ENCODE measurements at places on chromosomes 12 and 14.
A peak's percentile ranks its signal among the peaks of the same experiment; 100 is the strongest.

- DNase-seq: no peak
Measured at GRCh38 chr12:1913377-1914113, 4.9 kb downstream of the CACNA2D4 start.

DNA sequence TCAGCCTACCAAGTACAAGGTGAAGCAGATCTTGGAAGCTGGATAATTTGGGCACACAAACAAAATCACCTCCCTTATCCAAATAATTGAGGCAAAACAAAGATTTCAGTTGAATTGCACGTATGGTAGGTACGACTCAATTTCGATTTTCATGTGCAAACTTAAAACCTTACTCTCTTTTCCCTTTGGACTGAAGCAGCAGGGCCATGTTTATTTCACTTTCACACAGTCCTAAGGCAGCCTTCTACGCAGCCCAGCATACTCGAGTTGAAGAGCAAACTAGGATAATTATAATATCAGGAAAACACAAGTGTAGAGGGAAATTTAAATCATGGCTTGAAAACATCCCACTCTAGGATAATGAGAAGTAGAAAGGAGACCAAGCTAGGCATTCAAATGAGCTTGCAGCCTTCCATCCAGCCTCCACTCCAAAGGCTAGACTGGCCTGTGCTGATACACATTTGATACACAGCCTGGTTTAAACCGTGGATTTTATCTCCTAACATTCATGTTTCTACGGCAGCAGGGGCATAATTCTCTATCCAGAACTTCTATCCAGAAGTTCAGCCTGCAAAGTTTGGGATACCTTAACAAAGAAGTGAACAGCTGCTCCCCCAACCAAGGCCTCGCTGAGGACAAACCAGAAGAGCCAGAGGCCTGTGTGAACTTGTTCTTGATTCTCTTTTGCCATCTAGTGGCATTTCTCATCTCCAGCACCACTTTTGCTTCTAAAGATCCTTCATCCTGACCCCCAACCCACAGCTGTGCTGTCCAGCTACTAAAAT lies 2.4 kb upstream of the RNASE7 start:
- DNase-seq: no peak

GRCh38 chr12:55695349-55695748 lies 12.4 kb downstream of the ITGA7 start:
- DNase-seq: no peak

DNA sequence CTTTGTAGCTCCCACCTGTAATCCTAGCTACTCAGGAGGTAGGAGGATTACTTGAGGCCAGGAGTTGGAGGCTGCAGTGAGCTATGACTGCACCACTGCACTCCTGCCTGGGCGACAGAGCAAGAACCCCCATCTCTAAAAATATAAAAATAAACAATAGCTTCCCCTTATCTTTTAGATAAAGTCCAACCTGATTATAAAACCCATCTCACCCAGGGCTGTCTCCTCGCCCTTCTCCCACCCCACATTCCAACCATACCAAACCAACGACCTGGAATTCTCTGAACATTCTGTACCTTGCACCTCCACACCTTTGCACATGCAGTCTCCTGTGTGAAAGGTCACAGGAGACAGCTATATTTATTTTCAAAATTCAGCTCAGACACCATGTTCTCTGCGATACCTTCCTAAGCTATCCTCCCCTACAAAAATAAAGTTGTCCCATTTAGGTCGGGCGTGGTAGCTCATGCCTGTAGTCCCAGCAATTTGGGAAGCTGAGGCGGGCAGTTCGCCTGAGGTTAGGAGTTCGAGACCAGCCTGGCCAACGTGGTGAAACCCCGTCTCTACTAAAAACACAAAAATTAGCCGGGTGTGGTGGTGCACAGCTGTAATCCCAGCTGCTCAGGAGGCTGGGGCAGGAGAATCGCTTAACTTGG lies 7.7 kb downstream of the SLC7A7 start:
- DNase-seq: no peak

DNA sequence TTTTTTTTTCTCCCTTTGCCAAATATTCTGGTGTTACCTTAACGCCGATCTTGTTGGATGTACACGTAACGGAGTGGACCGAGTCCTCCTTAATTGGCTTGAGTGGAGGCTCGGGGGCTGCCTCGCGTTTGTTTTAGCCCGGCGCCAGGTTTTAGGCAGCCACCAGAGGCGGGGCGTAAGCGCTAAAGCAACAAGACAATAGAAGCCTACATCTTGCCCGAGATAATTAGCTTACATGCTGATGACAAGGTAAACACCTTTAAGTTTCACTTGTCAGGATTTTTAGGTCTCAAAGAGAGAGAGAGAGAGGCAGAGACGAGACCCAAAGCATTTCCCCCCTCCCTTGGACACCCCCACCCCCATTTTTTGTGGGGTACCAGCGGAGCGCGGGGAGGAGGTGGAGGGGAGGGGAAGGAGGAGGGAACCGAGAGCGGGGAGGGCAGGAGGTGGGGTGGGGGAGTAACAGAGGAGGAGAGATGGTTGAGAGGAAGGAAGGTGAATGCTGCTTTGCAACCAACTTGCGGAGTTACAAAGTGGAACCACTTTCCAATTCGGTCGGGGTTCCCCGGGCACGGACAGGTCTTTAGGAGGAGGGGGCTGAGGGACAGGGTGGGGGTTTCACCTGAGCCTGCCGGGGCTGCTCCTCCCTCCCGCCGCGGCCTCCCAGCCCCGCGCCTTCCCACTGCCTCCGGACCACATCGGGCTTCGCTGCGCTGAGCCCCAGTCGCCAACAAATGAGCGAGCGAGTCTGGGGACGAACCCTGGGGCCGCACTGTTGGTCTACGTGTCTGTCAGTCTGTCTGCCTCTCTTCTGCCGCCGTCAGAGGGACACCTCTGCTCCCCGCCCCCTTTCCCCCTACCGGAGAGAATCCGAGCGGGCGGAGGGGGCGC lies at the start of gene NKX2-1:
Gene NKX2-1 (minus strand): TSS at position 802 of the 891 bp plus-strand sequence. CDS start 103 bp downstream, at position 699.
- DNase-seq: no peak

GRCh38 chr12:121958541-121959240 lies 40.3 kb downstream of the CFAP251 start:
- no peak for DNase-seq

DNA sequence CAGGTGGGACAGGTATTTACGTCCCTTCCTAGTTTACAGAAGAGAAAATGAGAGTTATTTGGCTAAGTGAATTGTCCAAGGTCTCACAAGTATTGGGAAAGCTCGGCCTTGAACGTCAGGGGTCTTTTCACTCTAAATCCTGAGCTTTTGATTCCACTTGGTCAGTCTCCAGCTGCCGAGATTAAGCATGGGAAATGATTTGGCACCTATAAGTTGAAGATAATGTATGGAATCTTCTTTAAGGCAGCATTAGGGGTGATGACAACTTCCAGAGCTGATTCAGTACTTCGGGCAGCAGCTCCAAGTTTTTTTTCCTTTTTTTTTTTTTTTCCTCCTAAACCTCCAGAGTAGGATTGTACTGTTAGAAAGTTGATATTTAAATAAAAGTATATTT lies 722 bp downstream of the FAM234B start:
- no peak for DNase-seq

GRCh38 chr14:37413504-37414003 lies 181.5 kb downstream of the FOXA1 start:
- no peak for DNase-seq

DNA sequence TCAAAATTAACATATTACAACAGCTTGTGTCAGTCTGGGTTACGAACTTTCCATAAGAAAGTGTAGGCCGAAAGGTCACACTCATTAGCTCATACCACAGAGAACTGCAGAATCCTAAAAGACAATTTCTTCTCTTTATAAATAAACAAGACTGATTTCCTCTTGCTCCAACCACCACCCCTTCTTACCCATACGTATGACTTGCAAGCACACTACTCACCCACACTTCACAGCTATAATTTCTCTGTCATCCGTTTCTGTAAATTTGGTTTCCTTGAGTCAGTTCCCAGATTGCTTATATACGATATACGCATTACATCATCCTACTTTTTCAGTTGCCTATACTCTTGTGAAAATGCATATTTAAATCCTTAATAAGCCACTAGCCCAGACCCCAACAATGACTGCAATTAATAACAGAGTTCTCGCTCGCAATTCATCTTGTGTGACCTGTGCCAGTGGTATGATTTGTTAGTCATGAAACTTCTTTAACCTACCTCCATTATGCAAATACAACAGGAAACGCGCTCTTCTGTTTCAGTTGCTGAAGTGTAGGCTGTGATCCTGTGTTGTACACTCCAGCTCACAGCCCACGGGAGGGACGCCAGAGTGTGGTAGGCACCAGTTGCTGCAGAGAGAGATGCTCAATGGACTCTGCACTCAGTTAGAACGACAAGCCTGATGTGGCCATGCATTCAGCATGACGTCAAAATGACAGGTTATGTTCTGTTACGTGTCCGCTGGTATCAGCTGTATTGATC lies 417.6 kb downstream of the PDZRN4 start:
- no peak for DNase-seq

- DNase-seq: no peak
Measured at GRCh38 chr12:132246997-132247717, 82.2 kb downstream of the GALNT9 start.

GRCh38 chr12:5694759-5695409 lies 250.2 kb downstream of the ANO2 start:
- DNase-seq: peak; percentile 2

DNA sequence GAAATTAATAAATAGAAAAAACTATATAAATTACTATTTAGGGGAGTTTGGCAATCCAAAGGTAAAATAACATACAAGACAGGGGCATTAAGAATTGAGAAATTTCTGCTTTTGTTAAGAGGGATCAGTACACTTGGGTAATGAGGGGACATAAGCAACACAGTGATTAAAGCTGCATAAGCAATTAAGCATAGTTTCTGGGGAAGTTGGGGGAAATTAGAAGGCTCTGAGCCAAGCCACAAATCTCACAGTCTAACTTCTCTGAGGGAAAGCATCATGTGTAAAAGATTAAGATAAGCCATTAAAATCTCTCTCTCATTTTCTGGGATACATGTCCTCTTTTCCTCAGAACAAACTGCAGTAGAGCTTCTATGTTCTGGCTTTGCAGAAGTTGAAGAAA lies 533.9 kb upstream of the LRFN5 start:
- DNase-seq: no peak

- no peak for DNase-seq
Measured at GRCh38 chr14:34111953-34112352, 161.1 kb upstream of the EGLN3 start.

GRCh38 chr14:100584056-100585031 lies 2.9 kb downstream of the BEGAIN start:
- no peak for DNase-seq

- no peak for DNase-seq
Measured at GRCh38 chr12:107537464-107538119, 148.0 kb upstream of the PWP1 start.

DNA sequence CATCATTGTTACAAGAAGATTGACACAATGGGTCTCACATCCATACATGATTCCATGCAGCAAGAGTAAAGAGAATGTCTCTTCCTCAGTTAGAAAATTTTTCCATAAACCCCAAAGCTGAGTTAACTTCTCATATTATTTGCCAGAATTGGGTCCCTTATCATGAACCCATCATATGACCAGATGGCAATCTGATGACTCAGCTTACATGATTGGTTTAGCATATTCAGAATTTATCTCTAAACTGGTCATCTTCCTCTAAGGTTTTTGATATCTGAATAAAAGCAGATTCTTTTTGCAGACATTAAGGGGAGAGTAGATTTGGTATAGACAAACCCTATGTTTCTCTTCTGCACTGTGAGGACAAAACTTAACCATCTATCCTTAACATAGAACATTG lies 174.9 kb downstream of the PIK3C2G start:
- DNase-seq: no peak

DNA sequence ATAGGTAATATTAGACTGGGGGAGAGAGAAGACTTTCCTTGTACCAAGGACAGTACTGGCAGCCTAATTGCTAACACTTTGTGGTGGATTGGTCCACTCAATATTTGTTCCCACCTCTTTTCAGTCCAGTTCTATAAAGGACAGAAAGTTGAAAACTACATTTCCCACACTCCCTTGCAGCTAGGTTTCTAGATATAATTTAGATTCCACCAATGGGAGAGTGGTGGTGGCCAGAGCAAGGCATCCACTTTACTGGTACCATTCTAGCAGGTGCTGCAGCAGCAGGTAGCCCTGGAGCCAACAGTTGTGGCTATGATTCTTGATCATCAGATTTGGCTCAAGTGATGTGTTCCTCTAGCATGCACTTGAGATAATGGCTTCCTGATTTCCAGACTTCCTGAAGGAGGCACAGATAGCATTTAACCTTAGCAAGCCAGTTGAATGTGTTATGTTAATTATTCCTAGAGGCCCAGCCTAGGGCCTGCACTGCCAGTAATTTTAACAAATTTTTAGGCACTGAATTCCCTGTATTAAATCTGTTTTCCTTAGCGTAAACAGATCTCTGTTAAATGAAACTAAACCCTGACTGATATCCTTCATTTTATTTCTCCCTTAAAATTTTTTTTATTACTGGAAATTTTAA lies 24.4 kb downstream of the SLC38A1 start:
- DNase-seq: no peak

DNA sequence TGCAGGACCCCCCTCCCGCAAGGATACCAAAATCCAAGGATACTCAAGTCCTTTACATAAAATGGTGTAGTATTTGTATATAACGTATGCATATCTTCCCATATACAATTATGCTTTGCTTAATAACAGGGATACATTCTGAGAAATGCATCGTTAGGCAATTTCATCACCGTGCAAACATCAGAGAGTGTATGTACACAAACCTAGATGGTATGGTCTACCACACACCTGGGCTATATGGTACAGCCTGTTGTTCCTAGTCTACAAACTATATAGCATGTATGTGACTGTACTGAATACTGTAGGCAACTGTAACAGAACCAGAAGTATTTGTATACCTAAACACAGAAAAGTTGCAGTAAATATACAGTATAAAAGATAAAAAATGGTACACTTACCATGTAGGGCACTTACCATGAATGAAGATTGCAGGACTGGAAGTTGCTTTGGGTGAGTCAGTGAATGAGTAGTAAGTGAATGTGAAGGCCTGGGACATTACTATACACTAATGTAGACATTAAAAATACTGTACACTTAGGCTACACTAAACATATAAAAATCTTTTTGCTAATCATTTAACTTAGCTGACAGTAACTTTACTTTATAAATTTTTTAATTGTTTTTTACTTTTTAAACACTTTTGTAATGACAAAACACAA lies 141.1 kb downstream of the SLC41A2 start:
- DNase-seq: no peak

- no peak for DNase-seq
Measured at GRCh38 chr14:96945721-96946120, 148.5 kb downstream of the VRK1 start.

DNA sequence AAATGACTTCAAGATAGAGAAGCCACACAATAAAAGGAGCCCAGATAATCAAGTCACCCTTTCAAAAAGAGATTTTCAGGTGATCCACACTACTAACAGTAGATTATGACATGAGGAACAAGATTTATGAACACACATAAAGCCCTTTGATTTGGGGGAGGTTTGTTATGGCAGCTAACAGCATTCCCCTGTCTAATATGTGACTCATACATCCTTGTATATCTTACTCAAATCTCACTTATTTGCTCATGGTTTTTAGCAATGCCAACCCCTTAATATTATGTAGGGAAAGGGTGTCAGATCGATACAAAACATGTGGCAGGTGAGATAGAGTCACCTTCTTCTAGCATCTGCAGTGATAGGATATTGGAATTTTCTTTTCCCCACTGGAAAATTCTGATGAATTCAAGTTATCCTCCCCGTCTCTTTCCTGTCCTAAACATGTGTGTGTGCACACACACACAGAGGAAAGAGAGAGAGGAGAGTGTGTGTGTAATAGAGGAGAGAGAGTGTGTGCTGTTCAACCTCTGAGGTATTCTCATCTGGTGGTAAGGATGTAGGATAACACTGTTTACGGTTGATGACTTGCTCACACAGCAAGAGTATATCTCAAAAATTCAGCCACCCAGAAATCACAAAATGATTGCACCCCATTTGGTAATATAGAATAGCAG lies 319.9 kb downstream of the KCNC2 start:
- peak; percentile 19 for DNase-seq

All from fibroblast of skin of left biceps (primary cell).